Natural killer cell (primary cell): ENCODE measurements at places on chromosomes 16 and 17. TPM values are rescaled to one million over a fixed set of nuclear protein-coding genes. Genes with fewer than 3 reads are reported as not detected.
A peak's percentile ranks its signal among the peaks of the same experiment; 100 is the strongest.

DNA sequence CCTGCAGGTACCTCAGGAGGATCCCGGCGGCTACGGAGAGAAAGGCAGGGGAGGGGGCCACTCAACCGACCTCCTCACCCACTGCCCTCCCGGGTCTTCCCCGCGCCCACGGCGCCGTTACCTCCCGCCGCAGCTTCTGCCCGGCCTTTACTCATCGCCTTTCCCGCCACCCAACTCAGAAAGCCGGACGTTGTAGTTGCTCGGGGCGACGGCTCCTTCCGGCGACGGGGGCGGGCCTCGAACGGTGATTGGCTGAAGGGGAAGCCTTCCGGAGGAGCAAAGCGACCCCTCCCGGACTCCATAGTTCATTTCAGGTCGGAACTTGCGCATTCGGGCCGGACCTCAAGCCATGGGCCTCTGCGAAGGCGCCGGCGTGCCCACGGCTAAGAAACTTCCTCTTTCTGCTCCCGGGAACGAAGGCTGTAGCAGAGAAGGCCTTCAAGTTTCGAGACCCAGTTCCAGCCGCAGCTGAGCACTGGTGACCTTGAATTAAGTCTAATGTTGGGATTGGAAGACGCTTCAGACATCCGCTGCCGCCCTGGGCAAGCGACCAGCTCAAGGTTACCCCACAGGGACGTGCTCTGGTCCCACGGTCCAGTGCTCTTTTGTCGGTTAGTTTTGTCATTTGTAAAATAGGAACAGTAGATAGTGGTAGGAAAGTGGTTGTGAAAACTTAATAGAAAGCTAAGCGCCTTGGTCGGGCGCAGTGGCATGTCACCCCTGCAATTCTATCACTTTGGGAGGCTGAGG lies at the start of gene PSMC3IP:
TSS of gene PSMC3IP (minus strand) at position 198 of the 750 bp plus-strand sequence. CDS start at position 155, 43 bp downstream.
- peaks cover 18% of the 10 kb centered on the region for H3K4me1 ChIP-seq
- peak within 1 kb of the TSS; percentile 88 for H3K4me3 ChIP-seq
- peaks cover 50% of the 10 kb centered on the region for H3K36me3 ChIP-seq
- H3K27me3 ChIP-seq = no peaks in the 10 kb centered on the region
- peak within 1 kb of the TSS; percentile 79 for H3K27ac ChIP-seq

- H3K4me1 ChIP-seq = peaks cover 13% of the 10 kb centered on the region
- no peak for DNase-seq
- H3K27ac ChIP-seq = no peak overlapping the region
- no peaks in the 10 kb centered on the region for H3K36me3 ChIP-seq
- H3K27me3 ChIP-seq = no peaks in the 10 kb centered on the region
- H3K4me3 ChIP-seq = no peak overlapping the region
These were observed 3.3 kb upstream of the CLTC start for GRCh38 chr17:59616253-59616920.

DNA sequence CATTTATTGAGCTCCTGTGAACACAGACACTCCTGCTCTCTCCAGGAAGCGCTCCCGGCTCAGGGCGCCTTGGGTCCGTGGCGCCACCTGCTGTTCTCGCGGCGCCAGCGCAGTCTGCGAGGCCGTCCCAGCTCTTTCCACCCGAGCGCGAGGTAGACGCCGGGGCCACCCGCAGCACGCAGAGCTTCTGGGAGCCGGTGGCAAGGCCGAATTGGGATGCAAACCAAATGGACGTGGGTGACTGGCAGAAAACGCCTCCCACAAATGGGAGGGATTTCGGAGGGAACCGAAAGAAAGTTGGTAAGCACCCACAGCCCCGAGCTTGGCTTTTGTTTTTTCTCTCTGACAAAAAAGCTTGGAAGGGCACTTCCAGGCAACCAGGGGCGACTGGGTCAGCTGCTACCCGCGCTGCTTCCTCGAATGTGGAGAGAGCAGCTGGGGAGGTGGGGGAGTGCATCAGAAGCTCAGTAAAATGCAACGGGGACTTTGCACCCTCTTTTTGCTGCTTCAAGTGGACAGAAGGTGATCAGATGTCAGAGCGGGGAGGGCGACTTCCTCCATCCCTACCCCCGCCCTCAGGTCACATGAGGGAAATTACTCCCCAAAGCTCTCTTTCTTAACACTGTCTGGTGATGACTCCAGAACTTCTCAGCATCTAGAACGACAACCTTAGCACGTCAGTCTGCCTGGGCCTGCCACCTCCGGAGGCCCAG lies 13.5 kb upstream of the N4BP1 start:
- H3K27me3 ChIP-seq = no peaks in the 10 kb centered on the region
- H3K4me1 ChIP-seq = peaks cover 22% of the 10 kb centered on the region
- no peaks in the 10 kb centered on the region for H3K36me3 ChIP-seq
- H3K4me3 ChIP-seq = peak overlapping the region; percentile 41

DNA sequence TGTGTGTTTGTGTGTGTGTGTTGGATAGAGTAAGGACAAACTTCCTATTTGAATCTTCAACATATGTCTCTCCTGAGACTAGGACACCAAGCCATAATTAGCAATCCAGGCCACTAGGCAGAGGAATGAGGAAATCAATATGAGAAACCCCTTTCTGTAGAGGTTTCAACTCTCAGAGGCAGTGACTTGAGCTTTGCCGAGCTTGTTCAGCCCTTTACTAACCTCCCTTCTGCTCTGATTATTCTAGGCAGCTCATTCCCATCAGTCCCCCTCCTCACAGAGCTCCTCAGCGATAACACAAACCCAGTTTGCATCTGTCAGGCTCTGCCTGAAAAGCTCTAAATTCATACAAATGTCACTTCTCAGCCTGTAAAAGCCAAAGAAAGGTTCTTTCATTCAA lies 1030.3 kb downstream of the CDH8 start:
- DNase-seq = no peak
- H3K27me3 ChIP-seq = no peaks in the 10 kb centered on the region
- no peak overlapping the region for H3K27ac ChIP-seq
- H3K4me3 ChIP-seq = no peak overlapping the region
- no peaks in the 10 kb centered on the region for H3K4me1 ChIP-seq
- no peaks in the 10 kb centered on the region for H3K36me3 ChIP-seq

DNA sequence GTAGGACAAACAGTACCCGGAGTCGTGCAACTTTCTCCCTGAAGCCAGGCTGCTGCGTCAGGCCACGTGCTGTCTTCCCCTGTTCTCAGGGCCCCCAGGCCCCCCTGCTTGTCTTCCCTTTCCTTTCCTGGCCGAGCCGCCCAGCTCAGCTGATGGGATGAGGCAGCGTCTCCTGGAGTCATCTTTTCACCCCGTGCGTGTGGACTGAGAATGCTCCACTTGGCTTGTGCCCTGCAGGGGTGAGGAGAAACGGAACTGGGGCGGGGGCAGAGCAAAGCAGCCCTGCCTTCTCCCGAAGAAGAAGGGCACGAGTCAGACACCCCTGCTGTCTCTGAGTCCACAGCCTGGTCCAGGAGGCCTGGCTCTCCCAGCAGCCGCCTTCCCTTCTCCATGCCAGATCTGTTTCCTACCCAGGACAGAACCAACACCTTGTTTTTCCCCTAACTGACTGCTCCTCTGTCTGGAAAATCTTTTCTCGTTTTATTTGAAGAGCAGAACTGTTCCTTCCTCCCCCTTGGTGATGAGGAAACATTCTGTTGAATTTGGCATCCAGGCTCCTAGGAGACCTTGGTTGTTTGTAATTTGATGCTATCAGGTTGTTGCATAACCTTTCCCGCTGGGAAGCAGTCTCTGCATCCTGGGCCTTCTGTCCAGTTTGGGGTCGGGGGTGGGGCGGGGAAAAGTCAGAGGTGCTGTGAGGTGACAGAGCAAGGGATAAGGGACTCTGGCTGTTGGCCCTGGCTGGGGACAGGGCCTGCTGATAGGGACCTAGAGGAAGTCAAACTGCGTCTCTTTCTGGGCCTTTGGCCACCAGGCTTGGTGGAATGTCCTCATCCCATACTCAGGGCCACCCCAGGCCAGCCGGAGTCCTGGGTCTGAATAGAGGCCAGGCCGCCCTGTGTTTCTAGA lies 78.8 kb downstream of the WIPI1 start:
- H3K27me3 ChIP-seq = no peaks in the 10 kb centered on the region
- no peak overlapping the region for H3K4me3 ChIP-seq
- no peaks in the 10 kb centered on the region for H3K36me3 ChIP-seq
- H3K4me1 ChIP-seq = peaks cover 5% of the 10 kb centered on the region
- DNase-seq = no peak

ITGB4 gene
- total RNA-seq = 0.38 TPM

GDPD1 gene
- total RNA-seq = 5.1 TPM
